ENCODE measurements at places on chromosomes 5 and 9.

DNA sequence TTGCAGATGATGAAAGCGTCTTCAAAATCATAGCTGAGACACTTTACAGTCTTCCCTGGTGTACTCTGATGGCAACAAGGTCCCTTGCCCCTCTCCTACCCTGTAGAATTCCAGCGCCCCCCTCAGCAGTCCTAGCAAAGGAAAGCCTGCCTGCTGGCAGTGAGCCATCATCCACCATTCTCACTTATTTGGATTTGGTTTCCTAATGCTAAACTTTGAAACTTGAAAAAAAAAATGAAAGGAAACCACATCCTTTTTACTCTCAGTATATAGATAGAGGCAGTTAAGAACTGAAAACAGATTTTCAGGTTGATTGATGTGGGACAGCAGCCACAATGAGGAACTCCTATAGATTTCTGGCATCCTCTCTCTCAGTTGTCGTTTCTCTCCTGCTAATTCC lies at the start of gene GZMA:
Gene GZMA, plus strand, starts transcription at position 299 of the 400 bp plus-strand sequence. Its CDS starts 37 bp downstream, at position 336.
- no peak for DNase-seq

DNA sequence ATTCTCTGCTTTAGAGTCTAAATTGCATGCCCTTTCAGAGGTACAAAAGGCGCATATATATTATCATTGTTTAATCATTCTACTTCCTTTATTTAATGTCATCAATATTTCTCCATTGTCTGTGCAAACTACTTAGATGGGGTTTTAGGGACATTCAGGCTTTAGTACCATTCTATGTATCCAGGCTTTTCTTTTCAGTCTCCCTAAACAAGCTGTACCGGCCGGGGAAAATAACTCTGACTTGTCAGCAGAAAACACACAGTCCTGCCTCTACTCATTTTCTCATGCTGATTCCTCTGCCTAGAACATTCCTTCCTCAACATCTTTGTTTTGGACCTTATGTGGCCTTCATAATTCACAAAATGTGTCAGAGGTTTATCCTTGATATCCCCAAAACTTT lies 392.1 kb upstream of the DAB2 start:
- no peak for DNase-seq

- DNase-seq: peak; percentile 78
Observed at GRCh38 chr5:124806373-124807077, 60.1 kb upstream of the ZNF608 start.

DNA sequence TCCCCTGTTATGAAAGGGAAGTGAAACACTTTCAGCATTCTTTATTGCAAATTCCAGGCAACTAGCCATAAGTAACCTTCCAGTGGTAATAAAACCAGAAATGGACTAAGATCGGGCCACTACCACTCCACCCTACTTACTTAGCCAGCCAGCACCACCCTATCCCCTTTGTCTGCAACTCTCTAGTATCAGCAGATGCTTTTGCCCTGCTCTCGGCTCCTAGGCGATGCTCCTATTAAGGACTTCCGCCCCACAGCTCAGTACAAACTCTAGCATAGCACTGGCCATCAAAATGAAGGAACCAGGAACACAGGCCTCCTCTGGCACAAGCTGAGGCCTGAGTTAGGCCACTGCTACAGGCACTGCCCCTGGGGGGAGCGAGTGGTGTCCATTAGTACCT lies 81.2 kb downstream of the GLDC start:
- no peak for DNase-seq

GRCh38 chr5:178536541-178537466 lies 53.4 kb downstream of the COL23A1 start:
- DNase-seq: no peak

DNA sequence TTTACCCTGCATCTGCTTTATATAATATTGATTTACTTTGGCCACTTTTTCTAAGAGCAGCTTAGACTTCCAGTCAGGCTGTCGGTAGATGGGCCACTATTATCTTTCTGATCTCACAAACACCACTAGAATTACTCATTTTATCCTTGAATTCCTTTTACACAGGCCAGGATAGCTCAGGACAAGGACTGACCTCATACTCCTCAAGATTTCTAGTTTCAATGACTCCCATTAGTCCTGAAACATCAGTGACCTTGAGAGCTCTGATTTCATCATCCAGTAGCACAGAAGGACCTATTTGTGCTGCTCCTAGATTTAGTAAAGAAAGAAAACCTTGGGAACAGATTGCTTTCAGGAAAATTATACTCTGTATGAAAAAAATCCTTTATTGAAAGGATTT lies 727.9 kb upstream of the PTPRD start:
- no peak for DNase-seq

- no peak for DNase-seq
Observed at GRCh38 chr5:141260458-141261237, 15.5 kb downstream of the PCDHB15 start.

GRCh38 chr5:14038341-14038959 lies 94.0 kb upstream of the DNAH5 start:
- DNase-seq: no peak

DNA sequence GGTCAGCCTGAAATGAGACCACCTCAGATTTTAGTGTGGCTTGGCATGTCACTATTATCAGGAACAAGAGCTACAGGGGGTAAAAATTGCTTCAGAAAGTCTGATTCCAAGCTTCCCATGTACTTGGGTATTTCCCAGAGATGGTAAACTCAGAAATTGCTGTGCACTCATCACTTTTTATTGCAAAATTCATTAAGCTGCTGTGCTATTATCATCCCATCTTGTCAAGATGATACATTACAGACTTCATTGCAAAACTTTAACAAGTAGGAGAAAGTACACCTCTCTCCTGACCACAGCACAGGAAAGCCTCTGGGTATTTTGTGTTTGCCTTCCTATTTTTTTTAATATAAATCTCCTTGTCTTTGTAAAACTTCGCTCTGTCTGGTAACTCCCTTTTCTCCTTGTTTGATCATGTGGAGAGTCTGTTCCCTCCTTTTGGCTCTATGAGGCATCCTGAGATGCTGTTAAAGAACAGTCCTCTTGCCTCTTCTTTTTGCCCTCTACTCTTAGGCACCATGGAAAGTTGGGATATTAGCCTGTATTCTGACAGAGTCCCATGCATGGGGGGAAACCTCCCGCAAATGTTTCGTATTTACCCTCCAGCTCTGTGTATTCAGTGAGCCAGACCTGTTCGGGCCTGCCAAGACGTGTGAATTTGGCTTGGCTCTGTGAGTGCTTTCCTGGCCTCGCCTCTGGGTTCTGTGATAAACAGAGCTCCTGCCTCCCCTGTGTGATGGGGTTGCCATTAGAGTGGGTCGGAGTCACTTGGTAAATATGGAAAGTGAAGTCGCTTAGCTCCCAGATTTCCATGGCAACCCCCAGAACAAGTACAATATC lies 260.7 kb downstream of the NR3C1 start:
- peak; percentile 70 for DNase-seq

- DNase-seq: no peak
Observed at GRCh38 chr5:89053547-89053946, 170.6 kb upstream of the MEF2C start.

DNA sequence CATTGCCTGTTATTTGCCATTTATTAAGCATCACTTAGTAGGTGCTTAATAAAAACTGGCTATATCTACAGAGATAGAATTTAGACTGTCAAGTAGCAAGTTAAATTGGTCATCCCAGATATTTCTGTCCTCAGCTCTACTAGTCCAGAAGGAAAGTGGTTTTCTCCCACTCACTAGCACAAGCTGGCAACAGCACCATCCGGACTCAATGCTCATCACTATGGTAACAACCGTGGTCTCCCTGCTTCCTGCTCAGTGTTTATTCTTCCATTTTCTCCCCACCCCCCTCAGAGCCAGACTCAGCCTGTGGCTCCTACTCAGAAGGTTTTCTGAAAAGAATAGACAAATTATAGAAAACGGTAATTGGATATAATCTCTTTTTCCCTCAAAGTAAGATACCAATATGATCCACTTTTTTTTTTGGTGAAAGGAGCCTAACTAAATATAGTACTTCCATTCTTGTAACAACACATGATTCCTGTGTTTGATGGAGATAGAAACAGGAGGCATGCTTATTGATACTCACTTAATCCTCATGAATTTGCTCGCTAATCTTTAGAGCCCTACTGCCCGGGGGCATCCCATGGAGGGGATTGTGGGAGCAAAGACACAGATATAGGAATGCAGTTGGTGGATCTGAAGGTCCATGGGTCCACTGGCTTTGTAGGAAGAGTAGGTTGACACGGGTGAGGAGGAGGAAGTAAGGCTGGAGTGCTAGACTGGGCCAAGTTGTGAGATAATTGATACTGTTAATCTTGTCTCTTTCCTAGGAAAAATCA lies 191.4 kb downstream of the MAN2A1 start:
- no peak for DNase-seq

- DNase-seq: no peak
Observed at GRCh38 chr5:33809936-33810335, 81.9 kb downstream of the ADAMTS12 start.

GRCh38 chr9:7366121-7366520 lies 433.5 kb downstream of the DMAC1 start:
- DNase-seq: no peak

DNA sequence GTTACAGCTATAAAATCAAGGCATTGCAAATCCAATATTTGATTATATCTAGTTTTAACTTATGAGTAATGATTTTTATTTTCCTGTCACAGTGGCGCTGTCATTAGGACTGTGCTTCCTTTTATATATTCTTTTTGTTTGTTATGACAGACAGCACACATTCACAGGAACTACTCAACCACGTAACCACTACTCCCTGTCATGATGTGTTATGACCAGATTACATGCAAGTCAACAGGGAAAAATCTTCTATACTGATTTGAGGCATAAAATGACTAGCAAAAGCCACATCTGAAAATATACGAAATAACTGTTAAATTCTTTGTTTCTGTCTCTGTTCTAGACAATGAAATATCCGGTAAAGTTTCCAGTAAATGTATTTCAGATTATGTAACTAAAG lies 25.4 kb downstream of the SREK1 start:
- DNase-seq: no peak

DNA sequence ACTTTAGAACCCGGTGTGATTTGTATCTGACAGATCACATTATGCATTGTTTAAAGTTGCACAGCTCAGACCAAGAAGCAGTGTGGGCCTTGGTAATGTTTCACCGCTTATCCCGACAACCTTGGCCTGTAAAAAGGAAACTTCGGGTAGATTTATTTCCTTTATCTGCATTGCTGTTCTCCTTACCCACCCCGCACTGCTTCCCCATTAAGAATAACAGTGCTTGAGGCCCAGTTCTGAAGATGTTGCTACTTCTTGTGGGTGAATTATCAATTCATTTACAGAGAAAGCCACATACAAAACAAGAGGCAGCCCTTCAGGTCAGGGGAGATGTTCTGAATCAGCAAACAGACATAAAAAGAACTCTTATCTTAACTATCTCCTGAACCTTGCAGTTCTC lies 8.4 kb downstream of the SMARCA2 start:
- no peak for DNase-seq

GRCh38 chr5:42583322-42583721 lies 160.1 kb downstream of the GHR start:
- no peak for DNase-seq

DNA sequence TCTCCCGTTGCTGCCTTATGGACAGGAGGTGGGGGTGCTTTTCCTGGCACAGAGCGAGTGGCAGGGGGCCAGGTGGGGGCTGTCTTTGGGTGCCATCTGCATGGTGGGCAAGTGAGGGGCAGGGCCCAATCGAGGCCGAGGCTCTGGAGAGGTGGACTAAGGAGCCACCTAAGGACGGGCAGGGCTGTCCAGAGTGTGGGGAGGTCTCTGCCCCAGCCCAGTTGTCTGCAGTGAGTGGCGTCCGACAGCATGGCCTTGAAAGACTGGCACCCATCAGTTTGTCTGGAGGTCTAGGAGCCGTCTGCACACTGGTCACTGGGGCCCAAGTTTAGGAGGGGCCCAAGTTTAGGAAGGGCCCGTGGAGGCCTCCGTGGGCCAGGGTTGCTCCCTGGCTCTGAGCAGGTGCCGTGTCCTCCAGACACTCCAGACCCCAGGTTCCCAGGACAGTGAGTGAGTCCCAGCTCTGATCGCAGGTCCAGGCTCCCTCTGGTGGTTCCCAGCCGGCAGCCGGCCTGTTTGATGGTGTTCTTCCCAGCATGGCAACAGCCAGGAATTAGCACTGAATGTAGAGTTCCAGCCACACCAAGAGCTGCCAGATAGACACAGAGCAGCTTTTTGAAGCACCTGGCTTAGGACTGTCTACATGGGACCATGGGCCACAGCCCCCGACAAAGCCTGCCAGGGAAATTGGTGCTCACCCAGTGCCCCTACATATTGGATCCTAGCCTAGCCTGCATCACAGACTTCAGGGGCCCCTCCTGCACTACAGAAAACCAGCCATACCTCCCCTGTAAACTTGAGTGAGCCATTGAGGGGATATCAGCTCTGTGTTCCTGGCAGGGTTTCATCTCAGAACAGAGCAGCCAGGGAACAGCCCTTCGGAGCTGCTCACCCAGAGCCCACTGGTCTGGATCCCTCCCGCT lies 120.9 kb downstream of the WNK2 start:
- peak; percentile 50 for DNase-seq

GRCh38 chr5:178590924-178591423 lies 781 bp upstream of the COL23A1 start:
- DNase-seq: no peak

DNA sequence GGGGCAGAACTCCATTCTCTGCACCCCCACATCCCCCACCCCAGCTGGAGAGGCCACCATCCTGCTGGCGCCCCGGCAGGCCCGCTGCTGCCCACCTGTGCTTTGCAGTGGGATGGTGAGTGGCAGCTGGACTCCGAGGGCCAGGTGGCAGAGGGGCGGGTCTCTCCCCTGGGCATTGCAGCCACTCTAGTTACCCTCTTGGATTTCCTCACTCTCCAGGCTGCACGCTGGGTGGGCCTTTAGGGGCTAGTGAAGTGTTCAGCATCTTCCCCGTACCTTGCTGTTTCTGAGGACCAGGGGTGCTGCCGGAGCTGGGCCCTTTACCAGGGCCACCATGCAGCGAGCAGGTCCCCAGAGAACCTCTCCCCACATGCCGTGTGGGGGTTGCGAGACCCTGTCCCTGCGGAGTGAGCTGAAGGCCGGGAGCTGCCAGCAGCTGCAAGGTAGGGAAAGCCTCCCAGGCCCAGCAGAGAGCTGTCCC lies 88.4 kb upstream of the SH3PXD2B start:
- no peak for DNase-seq

DNA sequence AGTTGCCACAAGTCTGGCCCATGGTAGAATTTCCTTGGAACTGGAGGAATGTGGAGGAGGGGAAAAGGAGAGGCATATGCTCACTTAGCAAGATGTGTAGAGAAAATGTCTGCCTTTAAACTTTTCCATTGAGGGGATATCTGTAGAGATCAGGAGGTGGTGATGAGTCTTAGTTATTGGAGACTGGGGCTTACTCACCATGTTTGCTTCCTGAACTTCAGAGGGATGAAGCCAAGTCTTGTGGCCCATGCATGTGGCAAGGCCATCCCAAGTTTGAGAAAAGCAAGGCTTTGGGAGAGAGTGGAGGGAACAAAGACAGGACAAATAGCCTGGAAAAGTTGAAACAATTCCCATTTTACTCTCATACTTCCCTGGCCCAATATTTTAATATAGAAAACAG lies 124.5 kb downstream of the GDNF start:
- DNase-seq: no peak

GRCh38 chr9:114405294-114406034 lies 17.7 kb upstream of the AKNA start:
- peak; percentile 65 for DNase-seq
